ENCODE measurements at places on chromosomes 11 and 22.
A peak's percentile ranks its signal among the peaks of the same experiment; 100 is the strongest.

GRCh38 chr11:64103277-64103985 is 62.5 kb downstream of the MACROD1 start:
- peak; percentile 17 for DNase-seq

DNA sequence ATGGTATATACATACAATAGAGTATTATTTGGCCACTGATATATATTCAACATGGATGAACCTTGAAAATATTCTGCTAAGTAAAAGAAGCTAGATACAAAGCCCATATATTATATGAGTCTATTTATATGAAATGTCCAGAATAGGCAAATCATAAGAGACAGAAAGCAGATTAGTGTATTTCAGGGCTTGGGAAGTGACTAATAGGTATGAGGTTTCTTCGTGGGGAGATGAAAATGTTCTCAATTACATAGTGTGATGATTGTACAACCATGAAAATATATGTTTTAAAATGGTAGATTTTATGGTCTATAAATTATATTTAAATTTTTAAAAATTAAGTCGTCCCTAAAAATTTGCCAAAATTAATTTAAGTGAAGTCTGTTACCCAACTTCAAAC is 92.2 kb downstream of the STK33 start:
- DNase-seq: peak; percentile 19

DNA sequence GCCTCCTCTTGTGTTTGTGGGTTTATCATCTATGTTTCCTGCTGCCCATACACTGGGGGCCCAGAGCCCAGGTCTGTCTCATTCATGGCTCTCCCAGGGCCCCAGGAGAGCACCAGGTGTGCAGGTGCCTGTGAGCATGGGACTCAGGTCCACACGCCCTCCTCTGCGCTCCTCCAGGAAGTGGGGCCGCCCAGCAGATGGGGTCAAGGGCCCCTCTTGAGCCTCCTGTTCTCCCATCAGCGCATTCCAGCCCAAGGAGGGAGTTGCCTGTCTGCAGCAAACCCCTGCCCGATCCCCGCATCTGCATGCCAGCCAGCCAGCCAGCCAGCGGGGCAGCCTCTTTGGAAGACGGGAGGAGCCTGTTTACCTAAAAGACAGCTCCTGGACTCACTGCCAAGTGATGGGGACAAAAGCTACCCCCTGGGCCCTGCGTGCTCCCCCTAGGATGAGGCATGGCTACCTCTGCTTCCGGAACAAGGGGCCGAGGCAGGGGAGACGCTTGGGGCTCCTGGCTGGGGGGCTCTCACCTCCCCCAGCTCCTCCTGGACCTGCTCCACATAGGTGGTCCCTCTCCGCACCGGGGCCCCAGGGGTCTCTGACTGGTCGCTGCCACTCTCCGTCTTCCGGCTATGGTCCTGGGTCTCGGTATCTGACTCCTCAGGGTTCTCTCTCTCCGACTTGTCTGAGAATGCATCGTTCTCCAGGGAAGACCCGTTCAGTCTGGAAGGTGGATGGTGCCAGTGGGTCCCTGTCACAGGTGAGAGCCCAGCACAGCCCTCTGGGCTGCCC is 49.7 kb upstream of the CARS1 start:
- no peak for DNase-seq

GRCh38 chr11:6932145-6932544 is 5.9 kb downstream of the ZNF215 start:
- no peak for DNase-seq

DNA sequence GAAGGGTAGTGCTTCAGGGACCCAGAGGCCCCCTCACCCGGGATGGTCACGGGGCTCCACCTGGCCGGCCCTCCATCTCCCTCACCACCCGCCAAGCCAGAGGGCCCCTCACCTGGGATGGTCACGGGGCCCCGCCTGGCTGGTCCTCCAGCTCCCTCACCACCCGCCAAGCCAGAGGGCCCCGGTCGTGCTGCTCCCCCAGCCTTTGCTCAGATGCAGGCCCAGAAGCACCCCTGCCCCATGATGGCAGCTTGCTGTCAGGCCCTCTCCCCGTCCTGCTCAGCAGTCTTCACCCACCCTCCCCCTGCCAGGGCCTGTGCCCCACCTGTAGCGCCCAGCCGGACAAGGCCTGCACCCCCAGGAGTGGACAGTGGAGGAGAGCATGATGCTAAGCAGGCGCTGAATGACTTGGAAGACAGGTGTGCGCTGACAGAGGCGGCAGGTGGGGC is 7.3 kb downstream of the DENND6B start:
- DNase-seq: no peak

- no peak for DNase-seq
Observed at GRCh38 chr11:121790430-121790829, 325.6 kb downstream of the BLID start.

DNA sequence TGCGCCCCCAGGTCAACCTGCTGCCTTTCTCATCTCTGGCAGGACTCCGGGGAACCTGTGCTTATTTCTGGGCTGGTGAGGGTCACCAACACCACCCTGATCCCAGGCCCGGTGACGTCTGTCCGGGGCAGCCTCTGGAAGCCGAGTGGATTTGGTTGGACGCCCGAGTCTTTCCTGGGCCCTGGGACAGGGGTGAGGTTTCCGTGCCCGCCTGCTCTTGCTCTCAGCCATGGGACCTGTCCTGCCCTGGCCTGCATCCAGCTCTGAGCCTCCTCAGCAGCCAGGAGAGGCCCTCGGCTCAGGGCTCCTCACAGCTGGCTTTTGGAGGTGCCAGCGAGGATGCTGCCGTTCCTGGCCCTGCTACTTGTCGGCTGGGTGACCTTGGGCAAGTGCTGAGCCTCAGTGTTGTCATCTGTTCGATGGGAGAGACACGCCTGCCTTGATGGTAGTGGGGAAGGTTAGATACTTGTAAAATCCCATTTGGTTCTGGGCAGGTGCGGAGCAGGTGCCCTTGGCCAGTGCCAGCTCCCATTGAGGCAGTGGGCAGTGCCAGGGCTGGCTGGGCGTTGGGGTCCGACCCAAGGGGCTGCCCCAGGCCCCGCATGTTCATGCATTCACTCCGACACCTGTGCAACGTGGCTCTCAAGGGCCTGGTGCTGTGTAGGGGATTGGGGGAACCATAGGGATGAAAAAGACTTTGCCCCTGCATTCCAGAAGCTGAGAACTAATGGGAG is 58.9 kb upstream of the THY1 start:
- no peak for DNase-seq

DNA sequence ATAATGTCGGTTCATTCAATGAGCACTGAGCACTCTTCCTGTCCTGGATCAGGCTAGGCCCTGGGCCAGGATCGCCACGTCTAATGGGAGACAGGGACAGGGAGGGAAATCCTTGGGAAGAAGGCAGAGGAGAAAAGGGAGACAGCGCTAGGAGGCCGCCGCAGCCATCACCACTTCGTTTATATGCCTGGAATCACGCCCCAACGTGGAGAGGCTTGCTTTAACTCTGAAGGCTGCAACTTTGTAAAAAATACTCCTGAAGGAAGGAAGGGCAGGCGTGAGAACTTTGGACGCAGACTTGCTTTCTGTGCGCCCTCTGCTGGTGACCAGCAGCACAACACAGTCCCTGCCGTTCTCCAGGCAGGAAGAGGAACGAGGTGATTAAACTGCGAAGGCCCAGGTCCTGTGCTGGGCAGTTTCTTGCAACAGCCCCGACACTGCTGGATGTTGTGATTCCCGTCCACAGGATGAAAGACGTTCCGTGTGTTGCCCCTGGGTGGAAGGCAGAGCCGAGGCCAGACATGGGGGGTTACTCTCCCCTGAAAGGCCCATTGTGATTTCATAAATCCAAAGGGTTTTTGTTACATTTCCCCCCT is 22.1 kb downstream of the RIBC2 start:
- peak; percentile 88 for DNase-seq

DNA sequence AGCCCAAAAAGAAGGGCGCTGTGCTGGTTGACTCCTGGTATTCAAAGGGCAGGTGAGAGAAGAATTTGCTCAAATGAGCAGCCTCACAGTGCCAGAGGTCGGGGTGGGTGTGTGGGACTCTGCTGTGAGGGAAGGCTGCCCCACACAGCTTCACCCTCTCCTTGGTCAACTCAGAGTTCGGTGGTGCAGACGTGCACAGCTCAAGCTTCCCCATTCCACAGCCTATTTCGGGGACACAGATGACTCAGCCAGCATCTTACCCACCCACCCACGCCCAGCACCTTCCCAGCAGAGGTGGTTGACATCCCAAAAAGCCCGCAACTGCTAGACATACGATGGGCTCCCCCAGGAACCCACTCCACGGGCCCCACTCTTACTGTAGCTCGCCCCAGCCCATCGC is 46.5 kb upstream of the CCND1 start:
- no peak for DNase-seq

DNA sequence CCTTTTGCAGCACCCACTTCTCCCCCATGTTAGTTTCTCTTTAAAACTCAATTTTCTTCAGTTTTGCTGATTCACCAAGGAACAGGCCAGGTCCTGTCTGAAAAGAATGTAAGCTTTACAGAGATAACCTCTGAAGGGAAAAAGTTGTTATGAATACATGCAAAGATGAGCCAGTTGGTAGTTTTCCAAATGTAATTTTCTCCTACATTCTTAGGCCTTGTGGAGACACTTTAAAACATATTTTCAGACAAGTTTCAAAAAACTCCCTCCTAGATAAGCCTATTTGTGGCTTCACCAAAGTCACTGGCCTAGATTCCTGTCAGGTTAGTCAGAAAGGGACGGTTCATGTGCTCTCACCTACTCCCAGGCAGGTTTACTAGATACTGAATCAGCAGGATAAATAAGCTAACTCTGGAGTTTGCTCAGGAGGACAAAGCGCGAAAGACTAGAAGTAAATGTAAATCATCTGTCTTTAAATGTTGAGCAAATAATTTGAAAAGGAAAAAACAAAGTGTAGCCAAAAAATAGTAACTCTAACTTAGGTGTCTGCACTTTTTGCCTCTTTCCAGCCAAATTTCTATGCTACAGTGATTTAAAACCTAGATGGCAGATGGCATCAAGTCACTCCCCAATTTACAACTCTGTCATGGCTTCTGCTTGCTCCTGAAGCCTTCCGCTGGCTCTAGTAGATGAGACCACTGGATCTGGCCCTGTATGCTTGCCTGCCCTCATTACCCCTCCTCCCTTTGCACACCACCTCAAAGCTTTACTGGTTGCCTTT is 4.9 kb upstream of the ATP6V1E1 start:
- DNase-seq: peak; percentile 77

DNA sequence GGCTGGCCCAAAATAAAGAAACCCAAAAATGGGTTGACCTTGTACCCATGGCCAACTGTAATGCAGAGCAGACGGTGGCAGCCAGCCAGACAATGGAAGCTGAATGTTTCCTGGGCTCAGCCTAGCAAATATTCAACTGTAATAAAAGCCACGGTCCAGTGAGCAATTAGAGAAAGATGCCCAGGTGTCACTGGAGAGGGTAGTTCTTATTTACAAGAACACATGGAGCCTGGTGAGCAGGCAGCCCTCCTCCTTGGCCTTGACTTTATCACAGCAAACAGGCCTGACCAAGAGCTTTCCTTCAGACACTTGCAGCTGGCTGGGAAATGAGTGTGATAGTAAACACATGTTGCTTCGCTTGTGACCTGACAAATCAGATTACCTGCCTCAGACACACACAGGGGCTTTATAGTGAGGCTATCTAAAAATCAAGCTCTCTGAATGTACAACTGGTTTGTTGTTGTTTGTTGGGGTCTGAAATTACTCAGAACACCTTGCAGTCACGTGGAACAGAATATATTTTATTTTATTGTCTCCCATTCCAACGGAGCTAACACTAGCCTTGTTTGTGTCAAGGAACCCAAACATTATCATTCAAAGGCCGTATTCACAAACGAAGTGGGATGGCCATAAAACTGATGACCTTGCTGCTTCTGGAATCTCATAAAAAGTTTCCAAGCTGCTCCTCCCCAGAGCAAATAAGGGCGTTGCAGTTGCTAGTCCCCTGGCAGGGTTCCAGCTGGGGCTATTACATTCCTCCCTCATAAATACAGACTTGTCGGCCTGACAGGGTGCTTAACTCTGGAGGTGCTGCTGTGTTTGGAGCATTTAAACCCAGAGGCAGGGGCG is 161.1 kb downstream of the BBOX1 start:
- peak; percentile 94 for DNase-seq

GRCh38 chr11:93504110-93505095 is 38.8 kb downstream of the SMCO4 start:
- no peak for DNase-seq

- DNase-seq: no peak
Observed at GRCh38 chr11:110308071-110308470, 11.7 kb upstream of the RDX start.

- peak; percentile 12 for DNase-seq
Observed at GRCh38 chr11:25733777-25734176, 598.2 kb upstream of the ANO3 start.

DNA sequence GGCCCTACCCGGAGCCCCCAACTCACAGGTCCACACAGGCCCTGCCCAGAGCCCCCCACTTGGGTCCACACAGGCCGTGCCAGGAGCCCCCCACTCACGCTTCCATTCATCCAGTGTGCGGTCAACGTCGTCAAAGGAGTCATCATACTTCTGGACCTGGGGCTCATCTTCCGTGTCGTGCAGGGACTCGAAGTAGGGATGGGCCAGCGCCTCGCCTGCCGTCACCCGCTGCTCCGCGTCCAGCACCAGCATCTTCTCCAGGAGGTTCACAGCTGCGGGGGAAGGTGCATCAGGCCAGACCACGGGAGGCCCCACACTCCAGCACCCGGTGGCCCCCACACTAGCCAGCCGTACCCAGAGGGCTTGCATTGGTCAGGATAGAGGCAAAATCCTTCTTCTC is 4.0 kb upstream of the HDAC10 start:
- DNase-seq: no peak

GRCh38 chr11:57639321-57640067 is 10.2 kb downstream of the YPEL4 start:
- DNase-seq: peak; percentile 92

GRCh38 chr11:726278-727220 is 20.5 kb downstream of the EPS8L2 start:
- no peak for DNase-seq

GRCh38 chr11:102293873-102294601 is 23.2 kb upstream of the BIRC3 start:
- DNase-seq: peak; percentile 54

DNA sequence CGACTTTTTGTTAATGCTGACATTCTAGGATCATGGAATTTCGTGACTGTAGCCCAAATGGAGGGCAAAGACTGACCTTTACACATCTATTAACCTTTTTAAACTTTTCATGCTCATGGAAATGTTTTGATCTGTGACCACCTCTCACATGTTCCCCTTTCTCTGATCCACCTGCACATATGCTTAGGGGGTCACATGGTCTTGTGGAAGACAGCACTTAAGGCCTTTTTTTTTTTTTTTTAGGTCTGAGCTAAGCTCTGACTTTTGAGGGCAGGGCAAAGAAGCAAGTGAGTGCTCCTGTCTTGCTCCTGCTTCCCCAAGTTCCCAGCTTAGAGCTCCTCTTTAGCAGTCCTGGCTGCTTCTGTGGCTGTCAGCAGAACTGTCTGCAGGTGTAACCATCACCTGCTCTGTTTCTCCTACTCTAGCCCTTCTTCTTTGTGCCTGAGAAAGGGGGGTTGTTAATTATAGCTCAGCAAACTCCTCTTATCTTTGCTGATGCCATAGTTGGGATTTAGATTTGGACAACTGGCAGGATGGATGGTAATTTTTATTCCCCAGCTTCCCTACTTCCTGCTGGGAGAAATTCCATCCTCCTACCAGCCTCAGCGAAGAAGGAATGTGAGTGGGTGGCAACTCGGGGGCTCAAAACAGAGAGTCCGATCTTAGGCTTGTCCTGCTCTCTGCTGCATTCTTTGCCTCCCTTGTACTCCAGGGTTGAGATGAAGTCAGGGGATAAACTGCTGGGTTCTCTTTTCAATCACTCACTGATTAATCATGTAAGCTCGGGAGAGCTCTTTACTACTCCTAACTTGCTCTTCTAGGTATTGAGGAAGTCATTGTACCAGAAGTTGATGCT is 64.4 kb downstream of the GRAMD1B start:
- DNase-seq: peak; percentile 56

- peak; percentile 43 for DNase-seq
Observed at GRCh38 chr11:75867778-75868374, 52.9 kb downstream of the UVRAG start.

All from fibroblast of skin of abdomen (primary cell).